Stimulated activated CD4-positive, alpha-beta T cell treated with anti-CD3 and anti-CD28 coated beads, Interleukin-12 subunit alpha, Interleukin-12 subunit beta, amount 100 ng/mL, for 4 hours (primary cell): ENCODE measurements at places on chromosomes 1 and 21.

GRCh38 chr1:156065212-156065611, 4.3 kb downstream of the RAB25 start:
- DNase-seq, result no peak

DNA sequence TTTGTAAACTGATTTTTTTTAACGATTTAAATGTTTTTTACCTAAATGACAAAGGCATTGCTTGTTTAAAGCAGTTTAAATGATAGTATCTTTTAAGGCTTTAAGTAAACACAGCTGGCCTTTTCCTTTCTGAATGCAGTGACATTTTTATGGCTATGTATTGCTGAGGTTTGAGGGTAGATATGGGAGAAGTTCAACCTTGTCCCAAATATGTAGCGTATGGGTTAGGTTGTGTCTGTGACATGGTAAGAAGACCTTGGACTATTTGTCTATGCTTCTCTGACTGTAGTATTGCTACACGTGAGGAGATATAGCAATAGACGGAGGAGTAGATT, 32.5 kb downstream of the PKNOX1 start:
- no peak for DNase-seq

GRCh38 chr1:153957744-153958110, 685 bp downstream of the CRTC2 start:
- DNase-seq, result no peak

GRCh38 chr1:29620631-29621030, 384.3 kb downstream of the PTPRU start:
- DNase-seq, result no peak

DNA sequence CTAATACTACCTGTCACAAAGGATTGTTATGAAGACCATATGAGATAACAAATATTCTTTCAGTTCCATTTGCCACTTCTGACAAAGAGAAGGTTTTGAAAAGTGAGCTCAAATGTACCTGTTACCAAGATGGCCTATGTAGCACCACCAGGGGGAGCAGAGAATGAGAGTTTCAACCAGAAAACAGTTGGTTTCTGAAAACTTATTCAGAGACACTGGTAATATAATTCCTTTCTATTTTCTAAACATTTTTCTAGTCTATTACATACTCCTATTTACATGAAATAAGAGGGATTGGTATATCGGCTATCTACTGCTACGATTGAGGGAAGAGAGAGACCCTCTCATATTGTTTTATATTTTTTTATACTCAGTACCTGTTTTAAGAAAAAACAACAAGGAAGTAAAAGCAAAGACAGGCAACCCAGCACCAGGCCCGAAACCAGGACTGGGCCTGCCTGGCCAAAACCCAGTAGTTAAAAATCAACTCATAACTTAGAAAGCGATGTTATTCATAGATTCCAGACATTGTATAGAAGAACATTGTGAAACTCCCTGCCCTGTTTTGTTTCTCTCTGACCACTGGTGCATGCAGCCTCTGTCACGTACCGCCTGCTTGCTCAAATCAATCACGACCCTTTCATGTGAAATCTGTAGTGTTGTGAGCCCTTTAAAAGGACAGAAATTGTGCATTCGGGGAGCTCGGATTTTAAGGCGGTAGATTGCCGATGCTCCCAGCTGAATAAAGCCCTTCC, 48.3 kb downstream of the IL23R start:
- DNase-seq, result peak; percentile 43

DNA sequence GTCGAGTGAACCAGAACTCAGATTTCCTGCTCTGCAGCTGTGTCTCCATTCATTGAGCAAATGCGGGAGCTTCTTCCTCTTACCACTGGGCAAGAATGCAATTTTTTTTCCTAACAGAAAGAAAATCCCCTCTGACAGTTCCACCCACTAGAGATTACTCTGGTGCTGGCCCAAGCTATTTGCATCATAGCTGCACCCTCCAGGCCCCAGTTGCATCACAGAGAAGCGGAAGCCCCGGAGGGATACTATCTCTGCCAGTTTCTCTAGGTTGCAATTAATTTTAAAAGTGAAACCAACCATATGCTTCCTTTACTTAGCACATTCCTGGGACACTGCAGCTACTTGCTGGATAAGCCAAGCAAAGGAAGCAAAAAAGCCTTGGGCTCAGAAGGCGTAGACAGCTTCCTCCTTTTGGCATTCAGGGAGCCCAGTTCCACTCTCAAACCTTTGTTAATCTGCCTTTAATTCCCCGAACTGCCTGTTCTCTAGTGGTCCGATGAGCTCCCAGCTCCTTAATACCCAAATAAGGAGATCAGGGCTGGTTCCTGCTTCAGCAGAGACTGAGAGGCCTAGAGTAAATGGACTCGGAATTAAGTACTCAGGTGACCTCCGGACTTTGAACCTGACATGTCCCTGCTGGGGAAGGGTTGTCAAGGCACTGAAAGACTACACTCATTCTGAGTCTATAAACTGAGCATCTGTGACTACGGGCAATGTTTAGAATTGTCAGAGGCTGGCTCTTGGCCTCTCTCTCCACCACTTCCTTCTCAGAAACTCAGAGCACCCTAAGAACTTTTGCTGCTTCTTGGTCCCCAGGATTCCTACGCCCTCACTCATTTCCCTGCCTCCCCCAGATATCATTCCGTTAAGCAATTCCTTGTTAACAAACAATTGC, 72.5 kb upstream of the TNFSF18 start:
- DNase-seq, result no peak

- no peak for DNase-seq
These were observed 10.5 kb downstream of the CHRNB2 start for GRCh38 chr1:154578058-154578418.

- DNase-seq, result no peak
These were observed 29.8 kb downstream of the UCK2 start for GRCh38 chr1:165857046-165857801.

DNA sequence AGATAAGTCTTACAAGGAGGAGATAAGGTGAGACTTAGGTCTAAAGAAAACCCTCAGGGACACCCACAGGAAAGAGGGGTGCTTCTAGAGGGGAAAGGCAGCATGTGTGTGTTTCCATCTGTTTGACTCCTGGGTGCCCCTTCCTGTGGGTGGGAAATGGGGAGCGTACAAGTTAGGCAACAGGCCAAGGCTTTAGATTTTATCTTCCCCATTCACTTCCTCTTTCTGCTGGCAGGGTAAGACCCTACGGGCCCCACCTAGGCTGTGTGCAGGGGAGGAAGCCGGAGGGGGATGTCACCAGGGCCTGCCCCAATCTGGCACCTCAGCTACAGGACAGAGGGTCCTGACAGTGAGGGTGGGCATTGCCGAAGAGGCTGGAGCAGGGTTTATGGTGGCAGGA, 2.5 kb upstream of the OLIG1 start:
- DNase-seq, result no peak

DNA sequence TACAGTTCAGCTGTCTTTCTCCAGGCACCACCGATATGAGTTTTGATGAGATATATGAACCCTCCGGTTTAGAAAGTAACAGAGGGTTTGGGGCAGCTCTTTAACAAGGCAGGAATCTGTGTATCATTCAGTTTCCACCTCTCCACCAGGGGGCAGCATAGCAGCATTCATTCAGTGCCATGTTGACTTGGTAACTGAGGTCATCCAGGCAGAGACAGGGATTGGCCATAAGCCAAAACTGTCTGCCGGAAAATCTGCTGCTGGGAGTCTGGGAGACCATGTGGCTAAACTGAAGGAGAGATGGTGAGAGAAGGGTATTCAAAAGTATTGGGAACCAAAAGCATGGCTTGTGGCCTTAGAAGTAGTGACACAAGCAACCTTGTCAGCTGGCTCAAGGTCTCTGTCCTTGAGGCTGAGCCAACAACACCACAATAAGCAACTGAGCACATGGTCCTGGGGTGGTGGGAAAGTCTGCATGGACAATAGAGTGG, 98.5 kb downstream of the LMX1A start:
- peak; percentile 11 for DNase-seq

- no peak for DNase-seq
These were observed 2.7 kb downstream of the C4BPB start for GRCh38 chr1:207091200-207091908.

GRCh38 chr1:156344409-156344808, 6.1 kb downstream of the TSACC start:
- no peak for DNase-seq

DNA sequence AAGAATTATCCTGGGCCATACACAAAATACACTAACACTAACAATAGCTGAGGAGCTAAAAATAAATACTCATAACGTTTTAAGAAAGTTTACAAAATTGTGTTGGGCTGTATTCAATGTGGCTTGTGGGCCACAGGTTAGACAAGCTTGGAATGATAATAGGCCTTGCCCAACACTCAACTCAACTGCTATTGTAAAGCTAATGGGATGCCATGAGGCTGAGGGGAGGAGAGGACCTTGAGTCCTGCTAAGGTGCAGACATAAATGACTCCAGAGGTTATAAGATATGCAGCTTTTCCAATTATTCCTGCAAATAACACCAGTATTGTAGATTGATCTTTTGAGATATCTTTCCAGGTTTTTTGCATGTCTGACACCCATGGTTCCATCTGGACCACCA, 97.0 kb downstream of the FCRL5 start:
- DNase-seq, result no peak

- no peak for DNase-seq
These were observed 303.7 kb downstream of the HLX start for GRCh38 chr1:221182791-221183533.

DNA sequence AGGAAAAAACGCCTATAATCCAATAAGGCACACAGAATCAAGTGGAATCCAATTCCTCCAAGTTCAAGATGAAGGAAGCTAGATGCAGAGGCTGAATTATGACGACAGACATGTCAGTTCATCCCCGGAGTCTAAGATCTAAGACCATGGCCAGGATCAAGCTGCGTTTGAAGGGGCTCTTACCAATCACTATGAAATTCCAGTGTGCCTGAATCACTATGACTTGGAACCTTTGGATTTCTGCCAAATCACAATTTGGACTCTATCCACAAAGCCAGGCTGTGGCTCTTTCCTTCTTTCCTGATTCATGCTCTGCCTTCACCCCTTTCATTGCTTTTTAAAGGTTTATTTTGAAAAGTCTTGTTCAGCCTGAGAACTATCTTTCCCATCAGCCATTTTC, 17.1 kb downstream of the OLIG2 start:
- DNase-seq, result no peak

DNA sequence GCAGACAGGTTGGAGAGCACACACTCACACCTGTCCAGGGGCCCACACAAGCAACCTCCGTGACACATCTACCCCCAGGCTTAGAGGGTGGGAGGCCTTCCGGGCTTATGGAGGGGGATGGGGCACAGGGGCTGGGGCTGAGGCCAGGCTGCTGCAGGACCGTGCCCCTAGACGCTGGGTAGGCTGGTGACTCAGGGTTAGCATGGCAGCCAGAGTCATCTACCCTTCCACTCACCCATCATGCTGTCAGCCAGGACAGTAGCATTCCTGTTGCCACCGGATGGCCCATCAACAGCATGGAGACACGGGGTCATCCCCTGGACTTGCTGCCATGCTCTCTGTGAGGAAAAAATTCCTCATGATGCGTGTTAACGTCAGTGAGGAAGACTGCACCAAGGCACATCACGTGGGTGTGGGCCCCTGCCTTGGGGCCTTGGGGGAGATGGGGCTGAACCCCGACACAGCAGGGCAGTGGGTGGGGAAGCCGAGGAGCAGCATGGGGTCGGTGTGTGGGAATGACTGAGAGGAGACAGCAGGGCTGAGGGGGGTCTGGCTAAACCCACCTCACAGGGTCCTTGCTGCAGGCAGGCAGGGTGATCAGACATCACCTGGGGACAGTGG, 52.8 kb downstream of the WNT9A start:
- no peak for DNase-seq

DNA sequence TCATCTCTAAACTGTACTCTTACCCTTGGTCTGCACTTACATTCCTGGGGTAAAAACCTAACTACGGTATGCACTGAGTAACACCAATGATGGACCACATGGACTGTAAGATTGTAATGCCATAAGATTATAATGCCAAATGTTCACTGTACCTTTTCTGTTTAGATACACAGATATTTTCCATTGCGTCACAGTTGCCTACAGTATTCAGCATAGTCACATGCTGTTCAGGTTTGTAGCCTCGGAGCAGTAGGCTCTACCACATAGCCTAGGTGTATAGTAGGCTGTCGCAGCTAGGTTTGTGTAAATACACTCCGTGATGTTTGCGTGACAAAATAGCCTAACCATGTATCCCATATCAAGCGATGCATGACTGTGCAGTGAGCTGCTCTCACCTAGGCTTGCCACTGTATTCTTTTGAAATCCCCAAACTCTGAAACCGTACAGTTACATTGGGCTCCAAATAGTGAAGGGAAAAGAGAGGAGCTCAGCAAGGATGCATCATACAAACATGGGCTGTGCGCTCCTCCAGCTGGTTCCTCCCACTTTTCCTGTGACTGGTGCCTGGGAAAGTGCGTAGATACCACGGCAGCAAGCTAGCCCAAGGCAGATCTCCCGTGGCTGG, 35.2 kb downstream of the CFAP57 start:
- DNase-seq, result no peak

DNA sequence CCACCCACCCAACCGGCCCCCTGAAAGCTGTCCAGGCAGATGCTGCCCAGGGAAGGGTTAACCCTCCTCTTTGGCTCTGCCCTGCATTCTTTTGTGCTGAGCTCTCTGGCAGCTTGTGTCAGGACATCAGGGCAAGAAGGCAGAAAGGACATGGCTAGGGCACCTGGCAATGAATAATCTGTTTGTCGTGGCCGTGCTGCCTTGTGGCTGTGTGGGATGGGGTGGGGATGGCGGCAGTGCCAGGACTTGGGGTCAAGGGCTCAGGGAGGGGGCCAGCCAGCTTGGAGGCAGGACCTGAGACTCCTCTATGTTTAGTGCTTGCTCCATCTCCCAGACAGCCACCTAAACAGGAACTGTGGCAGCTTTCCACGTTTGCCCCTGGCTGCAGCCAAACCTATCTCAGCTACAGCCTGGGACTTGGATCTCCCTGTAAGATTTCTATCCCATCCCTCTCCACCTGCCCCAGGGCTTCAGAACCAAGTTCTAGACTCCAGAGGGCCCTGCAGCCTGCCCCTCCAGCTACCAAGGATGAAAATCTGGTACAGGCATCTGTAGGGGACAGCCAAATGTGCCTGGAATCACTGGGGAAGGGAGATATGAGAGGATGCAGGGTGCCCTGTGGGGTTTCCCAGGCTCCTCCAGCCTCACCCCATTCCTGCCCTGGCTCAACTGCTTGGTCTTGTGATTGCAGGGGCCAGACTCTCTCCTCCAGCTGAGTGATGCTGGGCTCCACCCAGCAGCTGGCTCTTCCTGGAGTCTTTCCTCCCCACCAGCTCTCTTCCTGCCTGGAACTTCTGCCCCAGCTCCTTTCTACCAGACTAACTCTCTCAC, 9.6 kb upstream of the GPR37L1 start:
- DNase-seq, result no peak
